Stimulated activated CD4-positive, alpha-beta T cell treated with anti-CD3 and anti-CD28 coated beads, TNF-alpha, amount 100 ng/mL, for 1 hour (primary cell): ENCODE measurements at places on chromosomes 7 and 10.

- DNase-seq: no peak
Measured at GRCh38 chr7:72127136-72127535, 285.0 kb downstream of the CALN1 start.

GRCh38 chr10:90822508-90822907 lies 35.3 kb downstream of the HTR7 start:
- DNase-seq: no peak

DNA sequence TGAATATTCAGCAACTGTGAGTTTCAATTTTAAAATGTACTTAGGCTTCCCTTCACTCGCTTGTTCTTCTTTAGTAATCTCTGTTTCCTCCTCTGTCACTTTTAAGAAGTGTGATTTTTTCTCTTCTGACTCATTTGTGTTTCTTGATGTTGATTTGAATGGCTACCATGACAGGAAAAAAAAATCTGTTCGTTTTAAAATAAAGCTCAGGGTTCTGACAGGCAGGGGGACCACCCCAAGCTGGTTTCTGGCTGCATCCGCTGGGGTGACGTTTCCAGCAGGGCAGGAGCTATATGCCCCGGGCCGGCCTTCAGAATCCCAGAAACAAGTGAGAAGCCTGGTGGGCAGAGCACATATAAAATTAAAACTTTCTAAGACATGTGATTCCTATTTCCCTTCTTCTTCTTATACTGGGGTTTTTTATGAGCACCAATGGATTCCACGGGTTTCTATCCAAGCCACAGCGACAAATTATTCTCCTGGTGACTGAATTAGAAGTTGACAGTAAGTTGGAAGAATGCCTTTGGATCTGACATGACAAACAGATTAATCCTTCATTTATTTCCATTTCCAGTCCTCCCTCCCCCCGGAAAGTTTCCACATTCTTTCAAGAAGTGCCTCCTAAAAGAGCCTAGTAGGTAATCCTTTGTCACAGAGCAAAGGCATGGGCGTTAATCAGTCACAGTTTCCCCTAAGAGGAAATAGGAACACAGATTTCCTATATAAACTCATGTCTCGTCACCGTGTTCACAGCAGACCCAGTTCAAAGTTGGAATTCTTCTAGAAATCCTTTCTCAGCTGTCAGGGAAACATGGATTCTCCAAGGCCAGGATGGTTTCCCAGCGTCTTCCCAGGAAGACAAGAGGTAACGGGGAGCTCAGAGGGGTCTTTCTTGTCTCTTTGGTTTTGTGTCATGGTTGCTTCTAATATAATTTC lies 79.9 kb downstream of the PTPRE start:
- DNase-seq: no peak

DNA sequence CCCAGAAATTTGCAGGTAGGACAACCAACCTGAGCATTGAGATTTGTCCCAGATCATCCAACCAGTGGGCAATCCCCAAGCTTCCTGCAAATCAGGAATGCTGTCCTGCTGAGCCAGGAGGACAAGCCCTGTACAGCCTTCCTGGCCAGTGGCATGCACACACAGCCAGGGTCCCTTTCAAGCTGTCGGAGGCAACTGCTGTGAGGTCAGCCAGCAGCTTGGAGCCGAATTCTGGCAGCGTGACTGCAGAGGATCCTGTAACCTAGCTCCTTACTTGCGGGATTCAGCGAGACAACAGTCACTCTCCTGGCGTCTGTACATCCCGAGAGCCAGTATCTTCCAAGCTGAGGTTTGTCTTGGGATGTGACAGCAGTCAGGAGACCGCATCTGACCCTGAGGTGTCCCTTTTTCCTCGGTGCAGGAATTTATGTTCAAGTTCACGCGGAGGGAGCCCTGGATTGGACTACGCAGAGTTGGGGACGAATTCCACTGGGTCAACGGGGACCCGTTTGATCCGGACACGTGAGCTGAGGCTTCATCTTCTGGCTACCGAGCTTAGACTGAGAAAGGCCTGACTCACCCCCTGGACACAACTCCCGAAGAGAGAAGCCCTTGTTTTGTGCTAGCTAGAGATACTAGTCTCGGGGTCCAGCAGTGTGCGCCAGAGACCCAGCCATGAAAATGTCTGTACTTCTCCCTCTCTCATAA lies 18.3 kb downstream of the CLEC2L start:
- DNase-seq: no peak

DNA sequence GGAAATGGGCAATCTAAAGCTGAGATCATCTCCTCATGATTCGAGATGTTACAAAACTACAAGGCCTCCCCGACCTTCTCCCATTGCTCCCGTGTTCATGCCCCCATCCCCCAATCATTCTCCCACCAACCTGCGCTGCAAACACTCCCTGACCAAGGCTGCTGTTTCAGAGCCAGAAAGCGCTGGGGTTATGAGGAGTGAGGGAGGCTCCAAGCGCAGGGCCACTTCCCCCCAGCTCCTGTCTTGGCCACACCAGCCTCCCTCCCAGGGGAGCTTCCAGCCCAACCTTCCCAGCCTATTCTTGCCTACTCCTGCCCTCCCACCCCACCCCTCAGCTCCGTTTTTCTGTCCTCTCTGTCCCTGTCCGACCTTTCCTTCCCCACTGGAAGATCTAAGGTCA lies 14.7 kb upstream of the NODAL start:
- no peak for DNase-seq

- no peak for DNase-seq
Measured at GRCh38 chr7:142177869-142178268, 66.4 kb downstream of the MGAM2 start.

- DNase-seq: no peak
Measured at GRCh38 chr10:97012470-97012869, 173.3 kb downstream of the SLIT1 start.

- DNase-seq: no peak
Measured at GRCh38 chr7:226281-226895, 34.0 kb downstream of the FAM20C start.

GRCh38 chr10:76497666-76498065 lies 1066.2 kb downstream of the LRMDA start:
- no peak for DNase-seq

- DNase-seq: no peak
Measured at GRCh38 chr10:16995867-16996529, 133.6 kb downstream of the CUBN start.

- DNase-seq: peak; percentile 36
Measured at GRCh38 chr7:37354656-37355131, 94.0 kb downstream of the ELMO1 start.

GRCh38 chr10:71561003-71561574 lies 158.5 kb downstream of the C10orf105 start:
- no peak for DNase-seq

- DNase-seq: no peak
Measured at GRCh38 chr10:59107147-59107546, 69.3 kb upstream of the PHYHIPL start.

DNA sequence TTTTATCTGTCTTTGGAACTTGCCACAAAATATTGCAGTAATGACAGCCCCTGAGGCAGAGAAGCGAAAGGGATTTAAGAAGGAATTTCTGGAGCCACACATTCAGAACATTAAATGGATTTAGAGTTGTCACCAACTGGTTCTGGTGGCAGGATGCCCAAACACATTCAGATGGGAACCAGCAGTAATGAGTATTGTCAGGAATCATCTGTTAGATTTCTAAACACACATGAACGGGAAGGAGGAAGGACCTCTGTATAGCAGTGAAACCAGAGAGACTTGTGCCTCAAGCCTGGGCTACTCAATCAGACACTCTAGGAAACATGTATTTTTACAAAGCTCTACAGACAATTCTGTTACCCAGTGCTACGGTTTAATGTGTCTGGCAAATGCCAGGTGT lies 103.8 kb upstream of the CCNY start:
- DNase-seq: no peak
